ENCODE measurements at places on chromosomes 7 and 10.

- DNase-seq = no peak
Observed at GRCh38 chr7:154372011-154372601, 319.9 kb downstream of the DPP6 start.

DNA sequence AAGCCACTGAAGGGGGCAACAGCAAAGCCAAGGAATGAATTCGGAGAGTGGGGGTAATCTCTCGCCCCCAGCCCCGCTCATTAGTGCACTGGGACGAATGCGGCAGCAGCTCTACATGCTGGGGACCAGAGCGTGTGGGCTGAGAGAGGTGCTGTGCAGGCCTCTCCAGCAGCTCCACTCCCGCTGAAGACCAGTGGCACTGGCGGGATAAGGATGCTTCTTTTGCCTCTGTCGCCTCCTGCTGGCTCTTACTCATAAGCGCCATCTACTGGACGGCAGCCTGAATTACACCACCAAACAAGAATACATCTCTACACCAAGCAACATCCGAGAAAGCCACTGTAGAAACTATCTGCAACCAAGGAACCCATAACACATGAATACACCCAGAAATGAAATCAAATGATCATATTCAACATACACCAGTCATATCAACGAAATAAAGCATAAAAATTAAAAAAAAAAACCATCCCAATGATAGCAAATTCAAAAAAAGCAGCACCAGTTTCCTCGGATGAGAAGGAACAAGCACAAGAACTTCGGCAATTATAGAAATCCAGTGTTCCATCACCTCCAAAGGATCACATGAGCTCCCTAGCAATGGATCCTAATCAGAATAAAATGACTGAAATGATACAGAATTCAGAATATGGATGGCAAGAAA is 79.0 kb upstream of the TMEM168 start:
- DNase-seq = peak; percentile 25

DNA sequence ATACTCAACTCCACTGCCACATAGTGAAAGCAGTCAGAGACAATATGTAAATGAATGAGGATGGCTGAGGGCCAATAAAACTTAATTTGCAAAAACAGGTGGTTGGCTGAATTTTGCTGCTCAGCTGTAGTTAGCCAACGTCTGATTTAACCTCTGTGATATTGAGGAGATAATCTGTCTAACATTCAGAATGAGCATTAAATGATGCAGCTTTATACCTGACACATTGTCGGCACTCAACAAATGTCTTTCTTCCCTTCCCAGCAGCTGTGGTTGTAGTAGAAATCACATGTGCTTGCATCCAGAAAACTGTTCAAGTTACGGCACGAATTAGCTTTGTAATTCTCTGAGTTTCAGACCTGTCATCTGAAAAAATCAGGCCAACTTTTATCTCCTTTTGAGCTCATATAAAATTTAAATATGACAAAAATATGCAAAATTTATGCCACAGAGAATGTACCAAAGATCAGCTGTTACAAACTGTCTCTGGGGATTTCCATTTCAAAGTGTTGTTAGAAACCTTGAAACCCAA is 1239.7 kb downstream of the GATA3 start:
- no peak for DNase-seq

DNA sequence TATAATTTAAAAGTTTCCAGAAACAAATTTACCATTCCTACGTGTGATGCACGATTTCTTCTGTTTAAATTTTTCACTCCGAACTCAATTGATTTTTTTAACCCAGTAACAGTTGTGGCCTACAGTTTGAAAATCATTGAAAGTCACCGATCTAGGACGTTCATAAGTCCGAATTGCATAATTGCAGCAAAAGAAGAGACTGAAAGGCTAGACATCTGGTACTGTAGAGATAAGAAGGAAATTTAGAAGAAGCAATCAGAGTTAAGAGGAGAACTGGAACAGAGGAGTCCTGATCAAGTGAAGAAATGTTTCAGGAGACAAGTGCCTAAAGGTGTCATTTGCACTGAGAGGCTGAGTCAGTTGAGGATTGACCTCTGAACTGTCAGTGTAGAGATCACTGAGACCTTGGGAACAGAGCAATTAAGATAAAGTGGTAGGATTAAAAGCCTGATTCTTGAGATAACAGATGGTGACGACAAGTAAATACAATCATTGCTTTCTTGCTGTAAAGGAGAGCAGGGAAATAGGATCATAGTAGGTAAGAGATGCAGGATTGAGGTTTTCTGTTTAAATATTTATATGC is 73.5 kb downstream of the ZFAND4 start:
- DNase-seq = no peak

- no peak for DNase-seq
Observed at GRCh38 chr10:4825868-4826791, at the start of gene AKR1E2. AKR1E2 (plus strand) TSS chr10:4826207; CDS start chr10:4826325, 118 bp downstream.

GRCh38 chr10:22374489-22375126 is 29.3 kb downstream of the SPAG6 start:
- DNase-seq = no peak

DNA sequence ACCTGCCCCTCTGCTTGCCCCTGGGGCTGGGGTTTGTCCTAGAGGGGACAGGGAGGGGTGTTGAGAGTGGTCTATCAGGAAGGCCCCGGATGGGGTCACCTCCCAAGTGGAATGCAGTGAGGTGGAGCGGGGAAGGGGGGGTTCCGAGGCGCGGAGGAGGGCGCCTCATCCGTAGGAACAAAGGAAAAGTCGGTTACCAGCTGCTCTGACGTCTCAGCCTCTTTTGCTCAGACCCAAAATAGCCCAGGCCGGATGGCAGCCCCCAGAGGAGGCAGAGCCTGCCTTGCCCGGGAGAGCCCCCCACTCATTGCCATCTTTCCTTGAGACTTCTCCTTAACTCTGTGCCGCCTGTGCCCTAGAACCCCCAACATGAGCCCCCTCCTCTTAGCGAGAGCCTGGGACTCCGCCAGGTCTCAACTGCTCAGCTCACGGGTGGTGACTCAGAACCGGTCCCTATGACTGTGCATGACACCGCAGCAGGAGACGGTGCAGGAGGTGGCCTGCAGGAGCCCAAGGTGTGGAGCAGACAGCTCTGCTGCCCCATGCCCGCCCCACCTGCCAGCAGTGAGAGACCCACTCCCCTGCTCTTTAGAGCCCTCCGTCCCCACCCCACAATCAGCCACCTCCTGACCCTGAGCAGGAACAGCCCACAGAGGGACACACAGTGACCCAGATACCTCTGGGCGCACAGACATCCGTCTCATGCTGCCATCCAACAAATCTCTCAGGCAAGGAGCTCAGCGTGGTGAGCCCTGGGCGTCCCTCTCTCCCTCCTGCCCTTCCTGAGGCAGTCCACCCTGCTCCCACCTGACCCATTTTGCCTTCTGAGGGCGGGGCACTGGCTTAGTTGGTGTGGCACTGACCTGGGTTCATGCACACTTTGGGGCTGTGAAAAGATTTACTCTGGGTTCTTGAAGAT is 13.1 kb downstream of the STX1A start:
- DNase-seq = no peak

DNA sequence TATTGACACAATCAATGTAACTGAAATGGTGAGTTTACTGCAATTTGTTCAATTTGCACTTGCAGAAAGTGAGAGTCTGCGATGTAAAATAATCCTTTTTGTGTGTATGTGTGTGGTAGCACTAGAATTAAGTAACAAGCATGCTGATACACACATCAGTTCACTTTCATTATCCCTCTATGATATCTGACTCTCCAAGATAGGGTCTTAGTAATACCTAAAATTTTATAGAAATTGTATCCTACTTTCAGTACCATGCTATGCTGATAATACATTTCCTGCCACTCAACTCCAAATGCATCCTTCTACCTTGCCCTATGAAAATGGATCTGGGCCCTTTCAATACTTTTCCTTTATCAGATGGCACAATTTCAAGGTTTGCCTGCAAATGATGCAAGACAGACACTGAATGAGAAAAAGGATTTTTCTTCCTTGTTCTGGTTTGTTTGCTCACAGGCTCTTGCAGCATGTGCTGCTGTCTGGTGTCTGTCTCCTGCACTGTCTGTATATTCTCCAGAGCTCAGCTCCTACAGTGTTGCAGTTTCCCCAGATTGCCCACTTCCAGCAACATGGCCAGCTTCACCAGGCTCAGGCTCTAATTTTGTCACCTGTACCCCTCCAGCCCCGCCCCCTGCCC is 297.9 kb upstream of the HGF start:
- DNase-seq = no peak

- DNase-seq = no peak
Observed at GRCh38 chr10:11013836-11014235, 3.8 kb upstream of the CELF2 start.
